ENCODE measurements at places on chromosomes 16 and 17.

- peak; percentile 59 for DNase-seq
These were observed 6.7 kb downstream of the HS3ST3A1 start for GRCh38 chr17:13594762-13595598.

GRCh38 chr17:68450391-68450790 lies 6.9 kb downstream of the WIPI1 start:
- DNase-seq: no peak

GRCh38 chr16:1820096-1820945 lies 6.3 kb downstream of the HAGH start:
- no peak for DNase-seq

DNA sequence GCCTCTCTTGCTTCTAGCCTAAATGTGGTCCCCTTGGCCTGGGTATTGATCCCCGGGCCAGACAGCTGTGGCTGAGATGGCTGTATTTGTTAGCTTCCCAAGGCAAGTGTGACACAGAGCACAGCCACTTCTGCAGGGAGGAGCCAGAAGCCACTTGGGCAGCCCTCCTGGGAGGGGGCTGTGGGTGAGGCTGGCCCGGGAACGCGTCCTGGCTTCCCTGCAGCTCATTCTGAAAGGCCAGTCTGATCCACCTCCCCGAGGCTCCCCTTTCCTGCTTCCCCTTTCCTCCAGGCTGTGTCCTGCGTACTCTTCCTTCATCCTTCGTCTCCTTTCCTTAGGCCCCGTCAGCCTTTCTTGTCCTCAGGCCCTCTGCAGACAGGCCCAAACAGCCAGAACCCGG lies 8.0 kb downstream of the SERPINF2 start:
- DNase-seq: no peak

DNA sequence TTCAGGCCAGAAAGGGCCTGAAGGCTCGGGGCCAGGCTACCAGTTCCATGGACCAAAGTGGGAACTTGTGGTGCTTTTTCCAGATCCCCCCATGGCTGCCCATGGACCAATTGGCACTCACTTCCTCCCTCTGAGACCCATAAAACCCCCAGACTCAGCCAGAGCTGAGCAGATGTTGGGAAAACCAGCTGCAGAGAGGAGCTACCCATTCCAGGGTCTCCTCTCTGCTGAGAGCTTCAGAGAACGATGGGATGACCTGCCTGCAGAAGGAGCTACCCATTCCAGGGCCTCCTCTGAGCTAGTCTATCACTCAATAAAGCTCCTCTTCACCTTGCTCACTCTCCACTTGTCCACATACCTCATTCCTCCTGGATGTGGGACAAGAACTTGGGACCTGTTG lies 52.2 kb upstream of the MED9 start:
- DNase-seq: no peak

- DNase-seq: no peak
These were observed 6.0 kb upstream of the CCL2 start for GRCh38 chr17:34249061-34249460.

DNA sequence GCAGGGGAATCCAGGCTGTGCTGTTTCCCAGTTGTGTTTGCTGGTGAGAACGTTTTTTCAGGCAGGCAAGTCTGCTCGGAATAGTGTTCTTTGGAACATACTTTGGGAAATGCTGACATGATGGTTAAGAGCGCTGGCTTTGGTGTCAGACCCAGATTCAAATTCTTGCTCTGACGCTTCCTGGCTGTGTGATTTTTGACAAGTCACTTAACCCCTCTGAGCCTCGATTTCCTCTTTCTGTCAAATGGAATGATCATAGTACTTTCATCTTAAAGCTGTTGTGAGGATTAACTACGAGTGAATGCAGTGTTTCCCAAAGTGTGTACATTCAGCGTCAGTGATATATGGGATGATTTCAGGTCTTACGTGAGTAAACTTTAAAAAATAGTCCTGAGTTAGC lies 4.8 kb downstream of the FBRS start:
- DNase-seq: no peak

DNA sequence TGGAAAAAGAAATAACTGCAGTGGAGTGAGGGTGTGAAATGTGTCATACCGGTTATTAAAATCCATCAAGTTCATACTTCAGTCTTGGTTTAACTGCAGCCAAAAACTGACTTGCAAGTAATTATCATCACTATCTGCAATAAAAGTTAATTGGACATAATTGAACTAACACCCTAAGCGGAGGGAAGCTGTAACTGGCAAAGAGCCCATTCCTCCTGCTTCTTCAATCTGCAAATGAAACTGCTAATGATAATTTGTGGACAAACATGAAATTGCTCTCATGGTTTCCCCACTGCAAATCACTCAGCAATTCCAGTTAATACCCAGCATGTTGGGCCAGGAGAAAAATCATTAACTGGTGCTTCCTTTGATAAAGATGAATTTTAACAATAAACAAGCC lies 46.5 kb downstream of the FAM222B start:
- DNase-seq: no peak

DNA sequence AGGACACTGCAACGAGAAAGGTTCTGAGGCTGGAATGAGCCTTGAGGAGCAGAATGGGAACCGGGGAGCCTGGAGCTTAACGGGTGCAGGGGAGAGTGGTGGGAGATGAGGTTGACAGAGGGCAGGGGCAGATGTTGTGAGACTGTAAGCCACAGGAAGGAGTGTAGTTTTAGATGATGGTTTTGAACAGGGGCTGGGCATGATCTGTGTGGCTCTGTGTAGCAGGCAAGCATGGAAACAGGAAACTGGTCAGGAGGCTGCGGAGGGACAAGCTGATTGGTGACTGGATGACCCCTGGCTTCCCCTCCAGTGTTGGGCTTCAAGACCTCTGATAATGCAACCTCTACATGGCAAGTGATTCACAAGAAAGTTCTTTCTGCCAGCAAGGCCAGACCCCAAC lies 1.4 kb upstream of the CNGB1 start:
- no peak for DNase-seq

DNA sequence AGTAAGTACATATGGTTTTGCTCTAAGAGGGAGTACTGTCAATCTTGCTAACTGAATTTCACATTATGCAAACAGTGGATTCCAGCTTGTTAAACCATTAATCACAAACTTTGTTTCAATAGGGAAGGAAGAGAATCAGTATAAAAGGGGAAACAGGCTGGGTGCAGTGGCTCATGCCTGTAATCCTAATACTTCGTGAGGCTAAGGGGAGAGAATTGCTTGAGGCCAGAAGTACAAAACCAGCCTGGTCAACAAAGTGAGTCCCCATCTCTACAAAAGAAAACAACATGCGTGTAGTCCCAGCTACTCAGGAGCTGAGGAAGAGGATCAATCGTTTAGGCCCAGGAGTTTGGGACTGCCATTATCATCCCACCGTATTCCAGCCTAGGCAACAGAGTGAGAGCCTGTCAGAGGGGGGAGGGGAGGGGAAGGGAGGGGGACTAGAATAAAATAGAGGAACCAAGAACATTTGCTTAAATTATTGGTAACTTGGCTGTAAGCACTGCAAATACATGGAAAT lies 65.7 kb downstream of the FBXL20 start:
- DNase-seq: no peak

DNA sequence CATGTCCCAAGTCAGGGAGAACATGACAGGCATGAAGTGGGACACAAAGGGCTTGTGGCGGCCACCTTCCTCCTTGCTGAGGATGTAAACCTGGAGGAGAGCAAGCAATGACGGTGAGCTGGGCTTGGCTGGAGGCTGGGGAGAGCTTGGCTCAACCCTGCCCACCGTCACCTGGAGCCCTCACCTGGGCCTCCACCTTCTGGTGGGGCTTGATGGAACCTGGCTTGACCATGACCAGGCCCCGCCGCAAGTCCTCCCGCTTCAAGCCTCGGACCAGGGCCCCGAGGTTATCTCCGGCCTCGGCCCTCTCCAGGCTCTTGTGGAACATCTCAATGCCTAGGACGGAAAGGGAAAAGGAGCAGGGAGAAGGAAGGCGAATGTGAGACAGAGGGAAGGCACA lies 2.4 kb downstream of the TUFM start:
- no peak for DNase-seq

GRCh38 chr17:73156887-73157520 lies 7.8 kb upstream of the SSTR2 start:
- no peak for DNase-seq

- no peak for DNase-seq
These were observed 20.1 kb downstream of the DNAH2 start for GRCh38 chr17:7737601-7738000.

GRCh38 chr16:48347191-48347865 lies 37.9 kb downstream of the SIAH1 start:
- DNase-seq: no peak

DNA sequence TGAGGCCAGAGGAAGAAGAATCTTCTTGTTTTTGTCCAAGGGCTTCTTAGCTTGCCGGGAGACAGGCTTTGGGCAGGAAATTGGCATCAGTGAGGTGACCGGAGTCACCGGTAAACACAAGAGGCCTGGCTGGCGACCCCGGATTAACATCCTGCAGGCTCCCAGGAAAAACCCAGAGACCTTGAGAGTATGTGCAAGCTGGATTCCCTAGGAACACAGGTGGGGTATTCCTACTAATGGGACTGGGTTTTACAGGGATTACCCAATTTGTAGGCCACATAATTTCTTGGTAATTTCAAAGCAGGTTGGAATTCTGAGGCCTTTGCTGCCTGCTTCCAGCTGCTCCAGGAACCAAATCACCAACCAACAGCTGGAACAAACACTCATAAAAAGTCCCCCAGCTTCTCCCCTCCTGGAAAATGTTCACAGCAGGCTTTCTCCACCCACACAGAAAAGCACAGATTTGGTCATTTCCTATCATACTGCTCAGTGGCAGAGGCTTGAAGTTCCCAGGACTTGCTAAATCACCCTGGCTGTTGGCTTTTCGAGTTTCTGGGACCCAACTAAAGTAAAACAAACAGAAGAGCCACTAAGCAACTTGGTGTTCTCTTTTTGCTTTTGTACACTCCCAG lies 258.8 kb downstream of the IRF8 start:
- DNase-seq: no peak

GRCh38 chr17:55543709-55544108 lies 32.5 kb upstream of the SMIM36 start:
- DNase-seq: no peak

DNA sequence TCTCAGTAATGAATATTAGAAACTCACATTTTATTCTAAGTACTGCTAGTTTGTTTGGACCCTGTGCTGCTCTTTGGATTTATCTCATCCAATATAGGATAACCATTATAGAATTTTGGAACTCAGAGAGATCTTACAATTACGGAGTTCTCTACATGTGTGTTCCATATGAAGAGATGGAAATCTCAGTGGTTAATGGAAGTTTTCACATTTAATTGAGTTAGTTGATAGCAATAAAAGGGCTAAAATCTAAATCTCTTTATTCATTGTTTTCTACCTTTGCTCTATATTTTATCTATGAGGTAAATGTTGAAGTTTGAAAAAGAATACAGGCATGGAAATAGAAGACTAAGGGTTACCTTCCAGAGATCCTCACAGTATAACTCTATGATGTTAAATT lies 558.0 kb upstream of the KIF2B start:
- no peak for DNase-seq

DNA sequence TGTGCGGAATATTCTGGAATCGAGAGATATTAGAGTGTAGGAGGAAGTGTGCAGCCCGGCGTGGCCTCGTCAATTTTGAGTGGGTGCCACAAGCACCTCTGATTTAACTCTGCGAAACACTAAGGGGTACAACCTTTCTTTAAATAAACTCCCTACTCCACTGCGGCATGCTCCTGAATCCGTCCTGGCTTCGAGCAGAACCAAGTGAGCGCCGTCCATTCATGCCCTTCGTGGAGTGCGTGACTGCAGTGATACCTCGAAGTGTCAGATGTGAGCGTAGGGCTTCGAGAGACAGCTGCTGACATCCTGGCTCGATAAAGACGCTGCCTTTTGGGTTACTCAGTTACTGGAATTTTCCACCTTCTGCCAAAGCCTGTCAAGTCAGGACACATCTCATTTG lies 128.8 kb downstream of the FOXL1 start:
- no peak for DNase-seq

DNA sequence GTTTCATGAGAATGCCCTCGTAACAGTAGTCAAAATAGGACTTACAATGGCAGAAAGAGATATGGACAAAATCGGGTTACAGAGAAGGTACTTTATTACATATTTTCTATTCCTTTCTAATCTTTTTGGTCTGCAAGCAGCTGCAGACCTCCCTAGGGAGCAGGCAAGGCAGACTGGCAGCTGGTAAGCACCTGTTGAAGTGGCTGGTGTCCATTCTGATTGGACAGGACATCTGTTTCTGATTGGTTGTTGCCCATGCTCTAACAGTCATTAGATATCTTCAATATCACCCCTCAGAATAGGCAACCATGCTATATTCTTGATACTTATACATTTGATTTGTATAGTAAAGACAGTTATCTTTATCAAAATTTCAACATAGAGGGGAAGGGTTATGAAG lies 606.3 kb downstream of the KCNJ2 start:
- no peak for DNase-seq

DNA sequence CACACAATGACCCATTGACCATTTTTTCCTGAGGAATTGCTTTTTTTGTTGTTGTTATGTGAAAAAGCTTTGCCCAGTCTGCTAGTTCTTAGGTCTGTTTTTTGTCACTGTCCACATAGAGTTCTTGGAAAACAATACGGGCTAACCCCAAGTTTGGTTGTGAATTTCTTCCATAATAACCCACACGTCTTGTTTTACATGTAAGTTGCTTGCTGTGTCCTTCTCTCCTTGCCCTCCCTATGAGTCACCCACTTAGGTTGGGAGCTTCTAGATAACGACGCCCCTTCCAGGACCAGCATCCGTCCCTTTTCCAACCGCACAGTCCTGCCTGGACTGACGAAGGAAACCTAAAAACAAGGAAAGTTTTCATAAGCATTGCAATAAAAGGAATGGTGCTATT lies 175.3 kb upstream of the HS3ST3A1 start:
- no peak for DNase-seq

DNA sequence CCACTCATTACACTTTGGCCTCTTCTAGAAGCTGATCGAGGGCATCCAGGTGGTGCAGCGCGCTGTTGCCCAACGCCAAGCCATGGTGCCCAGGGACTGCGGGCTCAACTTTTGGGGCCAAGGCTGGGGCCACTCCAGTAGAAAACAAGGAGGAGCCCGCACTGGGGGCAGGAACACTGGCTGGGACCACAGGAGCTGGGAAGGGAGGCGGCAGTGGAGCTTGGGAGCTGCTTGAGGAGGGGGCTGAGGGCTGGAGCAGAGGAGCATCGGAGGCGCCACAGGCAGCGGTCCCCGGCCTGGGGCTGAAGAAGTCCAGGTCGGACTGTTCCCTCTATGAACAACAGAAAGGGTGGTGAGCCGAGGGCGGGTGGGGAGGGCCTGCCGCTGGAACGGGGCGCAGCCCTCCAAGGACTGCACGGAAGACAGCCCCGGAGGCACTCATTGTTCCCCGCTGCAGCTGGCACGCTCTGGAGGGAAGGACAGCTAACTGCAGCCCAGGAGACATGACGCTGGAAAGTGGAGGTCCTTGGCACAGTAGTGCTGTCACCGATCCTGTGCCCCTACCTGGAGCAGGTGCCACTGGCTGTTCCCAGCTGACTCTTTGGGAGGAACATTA lies 21.5 kb downstream of the GGA3 start:
- DNase-seq: no peak

GRCh38 chr16:48499923-48500381 lies 110.0 kb downstream of the N4BP1 start:
- peak; percentile 95 for DNase-seq

Data from retinal pigment epithelial cell (primary cell).